ENCODE measurements at places on chromosomes 12 and 14.

GRCh38 chr12:75754698-75755097 lies 243.3 kb upstream of the KRR1 start:
- ATAC-seq: no peak

- peak; percentile 67 for ATAC-seq
Observed at GRCh38 chr12:76037130-76038103, 5.8 kb upstream of the PHLDA1 start.

DNA sequence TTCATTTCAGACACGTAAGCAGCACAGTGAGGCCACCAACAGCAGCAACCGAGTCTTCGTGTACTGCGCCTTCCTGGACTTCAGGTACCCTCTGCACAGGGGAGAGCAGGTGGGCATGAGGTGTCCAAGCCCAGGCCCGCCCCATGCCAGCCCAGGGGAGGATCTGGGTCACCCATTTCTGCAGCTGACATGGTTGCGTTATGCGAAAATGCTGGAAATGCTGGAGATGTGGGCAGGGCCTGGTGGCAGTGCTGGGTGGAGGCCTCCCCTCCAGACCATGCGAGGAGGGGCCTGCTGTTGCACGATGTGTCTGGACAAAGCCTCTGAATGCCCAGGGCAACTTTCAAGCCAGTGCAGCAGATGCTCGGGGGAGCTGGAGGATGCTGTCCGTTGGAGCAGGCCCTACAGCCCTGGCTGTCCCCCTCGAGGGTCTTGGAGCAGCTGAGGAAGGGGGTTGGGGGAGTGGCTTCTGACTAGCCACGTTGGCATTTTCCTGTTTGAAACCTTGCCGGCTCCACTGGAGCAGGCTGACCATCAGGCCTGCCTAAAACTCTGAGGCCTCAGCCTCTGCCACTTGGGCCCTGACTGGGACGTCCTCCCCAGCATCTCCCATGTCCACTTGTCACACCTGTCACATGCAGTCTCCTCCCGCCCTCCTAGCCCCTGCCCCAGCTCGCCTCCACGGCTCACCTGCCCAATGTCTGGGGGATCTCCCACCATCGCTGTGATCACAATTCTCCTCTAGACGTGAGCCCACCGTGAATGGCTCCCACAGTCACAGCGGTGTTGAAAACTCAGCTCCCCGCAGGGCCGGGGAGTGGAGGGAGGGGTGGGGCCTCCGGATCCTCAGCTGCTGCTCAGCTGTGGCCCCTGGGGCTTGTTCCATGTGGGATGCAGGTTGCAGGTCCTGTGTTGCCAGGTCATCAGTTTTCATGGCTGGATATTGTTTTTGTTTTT lies 123.4 kb downstream of the ADGRD1 start:
- no peak for ATAC-seq

- ATAC-seq: peak; percentile 85
Observed at GRCh38 chr12:15979096-15980092, 68.3 kb downstream of the DERA start.

DNA sequence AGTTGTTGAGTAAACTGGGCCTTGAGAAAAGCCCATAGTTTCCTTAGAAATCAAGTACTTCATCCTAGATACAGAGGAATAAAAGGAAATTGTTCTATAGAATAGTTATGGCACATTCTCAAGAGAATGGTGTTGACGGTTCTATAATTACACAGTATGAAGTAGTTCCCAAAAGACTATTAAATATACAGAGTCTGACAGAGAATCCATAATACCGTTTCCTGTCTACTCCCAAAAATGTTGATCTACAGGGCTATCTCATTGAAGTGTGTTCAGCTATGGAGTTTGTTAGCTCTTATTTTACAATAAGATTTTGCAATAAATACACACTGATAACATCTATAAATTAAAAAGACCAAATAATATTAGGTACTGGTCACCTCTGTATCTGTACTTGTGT lies 799.7 kb downstream of the RPS29 start:
- no peak for ATAC-seq

GRCh38 chr12:67433385-67434175 lies 164.4 kb downstream of the CAND1 start:
- ATAC-seq: no peak

- ATAC-seq: no peak
Observed at GRCh38 chr12:19242581-19242980, 113.0 kb downstream of the PLEKHA5 start.

GRCh38 chr12:46857486-46857885 lies 31.7 kb upstream of the SLC38A4 start:
- ATAC-seq: no peak

GRCh38 chr14:65255583-65256461 lies 153.5 kb upstream of the MAX start:
- ATAC-seq: peak; percentile 78

- ATAC-seq: peak; percentile 67
Observed at GRCh38 chr12:109888179-109889020, 8.1 kb upstream of the GLTP start.

GRCh38 chr14:95440496-95440895 lies 76.0 kb downstream of the SYNE3 start:
- peak; percentile 56 for ATAC-seq

DNA sequence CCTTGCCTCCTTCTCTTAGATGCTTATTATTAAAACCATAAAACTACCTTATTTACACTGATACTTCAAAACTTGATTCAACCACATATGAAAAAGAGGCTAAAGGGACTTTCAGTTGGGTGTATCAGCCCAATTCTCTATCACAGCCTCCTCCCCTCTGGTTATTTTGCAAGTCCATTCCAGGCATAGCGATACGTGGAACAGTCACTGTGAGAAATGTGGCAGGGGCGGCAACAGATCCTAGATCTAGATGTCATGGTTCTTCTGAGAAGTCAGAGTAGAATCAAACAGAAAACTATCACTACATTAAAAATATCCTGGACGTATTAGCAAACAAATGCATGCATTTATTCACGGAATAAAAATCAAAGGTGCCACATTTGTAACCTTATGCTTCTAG lies 83.2 kb downstream of the RALGAPA1 start:
- no peak for ATAC-seq

DNA sequence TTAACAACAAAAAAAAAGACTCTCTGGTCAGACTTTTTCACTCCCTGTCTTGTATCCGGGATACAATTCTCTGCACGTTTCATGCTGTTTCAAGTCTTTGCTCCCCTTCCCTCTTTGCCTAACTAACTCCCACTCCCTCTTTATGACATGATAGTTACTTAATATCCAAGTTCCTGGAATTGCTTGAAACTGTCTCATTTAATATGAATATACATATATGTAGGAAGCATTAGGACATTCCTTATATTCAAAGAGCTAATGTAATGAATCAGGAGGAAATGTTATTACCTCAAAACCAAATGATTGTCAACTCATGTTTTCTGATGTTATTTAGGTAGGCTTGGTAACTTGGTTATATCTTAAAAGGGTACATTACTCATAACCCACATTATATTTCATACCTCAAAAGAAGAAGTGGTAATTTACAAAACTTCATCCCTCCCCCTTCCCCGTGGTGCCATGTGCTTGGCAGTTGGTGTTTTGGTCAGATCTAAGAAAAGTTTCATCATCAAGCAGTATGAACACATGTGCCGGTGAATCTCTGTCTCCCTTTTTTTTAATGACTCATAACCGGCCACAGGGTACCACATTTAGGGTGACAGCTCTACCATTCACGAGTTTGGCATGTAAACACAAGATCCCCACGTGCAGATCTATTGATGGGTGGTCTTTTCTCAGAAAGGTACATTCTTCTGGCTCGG lies 56.5 kb downstream of the HCAR2 start:
- ATAC-seq: no peak

DNA sequence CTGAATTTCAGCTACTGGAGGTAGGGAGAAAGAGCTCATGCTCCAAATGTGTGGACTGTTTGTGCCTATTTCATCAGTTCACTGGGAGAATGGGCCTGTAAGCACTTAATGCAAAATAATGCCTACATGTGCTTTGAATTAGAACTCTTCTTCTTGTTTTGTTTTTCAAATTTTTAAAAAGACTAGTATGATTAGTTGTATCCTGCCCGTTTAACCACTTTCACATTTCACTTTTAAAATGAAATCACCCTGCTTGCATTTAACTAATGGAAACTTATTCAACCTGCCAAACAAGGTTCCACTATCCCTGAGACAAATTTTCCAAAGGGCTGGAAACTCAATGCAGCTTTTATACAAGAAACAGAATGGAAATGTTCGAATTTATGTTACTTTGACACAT lies 79.7 kb downstream of the SAMD4A start:
- no peak for ATAC-seq
